ENCODE measurements at places on chromosomes 7 and 10.

DNA sequence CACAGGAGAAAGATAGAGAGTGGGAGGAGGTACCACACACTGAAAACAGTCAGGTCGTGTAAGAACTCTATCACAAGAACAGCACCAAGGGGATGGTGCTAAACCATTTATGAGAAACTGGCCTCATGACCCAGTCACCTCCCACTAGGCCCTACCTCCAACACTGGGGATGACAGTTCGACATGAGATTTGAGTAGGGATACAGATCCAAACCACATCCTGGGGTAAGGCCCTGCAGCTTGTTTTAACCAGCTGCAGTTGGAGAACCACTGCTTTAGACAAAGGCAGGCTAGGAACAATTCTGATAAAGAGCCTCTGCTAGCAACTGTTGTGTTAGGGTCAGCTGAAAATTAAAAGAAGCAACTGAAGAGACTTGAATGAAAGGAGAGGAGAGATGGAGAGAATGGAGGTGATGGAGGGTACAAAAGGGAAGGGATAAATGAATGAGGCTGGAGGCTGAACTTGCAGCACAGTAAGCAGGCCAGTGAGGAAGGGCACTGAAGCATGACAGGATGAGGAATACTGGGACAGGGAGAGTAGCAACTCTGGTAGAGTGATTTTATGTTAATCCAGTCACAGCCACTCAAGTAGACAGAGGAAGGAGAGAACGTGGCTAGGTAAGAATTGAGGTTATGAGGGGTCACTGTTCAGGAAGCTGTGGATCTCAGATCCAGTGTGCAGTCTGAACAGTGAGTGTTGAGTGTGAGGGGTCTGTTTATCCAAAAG lies 23.6 kb downstream of the MEST start:
- DNase-seq, result no peak

DNA sequence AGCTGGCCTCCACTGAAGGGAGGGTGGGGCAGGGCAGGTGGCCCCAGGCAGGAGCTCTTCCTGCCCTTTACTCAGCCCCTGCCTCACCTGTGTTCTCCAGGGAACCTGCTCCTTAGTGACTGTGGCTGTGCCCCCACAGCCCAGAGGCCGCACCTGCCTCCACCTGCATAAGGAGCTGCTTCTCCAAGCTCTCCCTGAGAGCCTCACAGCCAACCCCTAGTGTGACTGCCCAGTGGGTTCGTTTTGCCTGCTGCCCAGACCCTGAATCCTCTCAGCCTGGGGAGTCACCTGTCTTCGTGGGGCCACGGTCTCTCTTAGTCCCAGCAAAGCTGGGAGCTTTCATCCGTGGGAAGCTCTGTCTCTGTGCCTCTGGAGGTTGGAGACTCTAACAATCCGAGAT lies 94.4 kb downstream of the GLRX3 start:
- peak; percentile 28 for DNase-seq

DNA sequence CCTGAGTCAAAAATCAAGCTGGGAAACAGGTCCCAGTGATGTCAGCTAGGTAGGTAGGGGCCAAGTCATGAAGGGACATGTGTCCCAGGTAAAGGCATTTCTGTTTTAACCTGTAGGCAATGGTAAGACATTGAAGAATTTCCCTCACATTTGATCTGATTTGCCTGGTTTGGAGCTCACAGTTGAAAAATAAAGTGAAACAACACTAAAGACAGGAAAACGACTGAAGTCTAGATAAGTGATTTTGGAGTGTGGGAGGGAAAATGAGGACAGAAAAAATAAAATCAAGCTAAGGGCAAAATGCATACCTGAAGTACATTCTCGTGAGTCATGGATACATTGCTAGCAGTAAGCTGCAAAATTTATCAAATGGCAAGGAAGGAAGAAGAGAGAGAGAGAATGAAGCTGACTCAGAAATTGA lies 169.9 kb downstream of the SKIDA1 start:
- no peak for DNase-seq

GRCh38 chr10:31876652-31877352 lies 51.8 kb downstream of the ARHGAP12 start:
- no peak for DNase-seq

- DNase-seq, result no peak
Measured at GRCh38 chr10:133189256-133189655, 29.2 kb downstream of the KNDC1 start.

- DNase-seq, result peak; percentile 8
Measured at GRCh38 chr7:26070290-26070689, 81.7 kb upstream of the NFE2L3 start.

GRCh38 chr10:60977161-60978122 lies 33.5 kb upstream of the RHOBTB1 start:
- no peak for DNase-seq

DNA sequence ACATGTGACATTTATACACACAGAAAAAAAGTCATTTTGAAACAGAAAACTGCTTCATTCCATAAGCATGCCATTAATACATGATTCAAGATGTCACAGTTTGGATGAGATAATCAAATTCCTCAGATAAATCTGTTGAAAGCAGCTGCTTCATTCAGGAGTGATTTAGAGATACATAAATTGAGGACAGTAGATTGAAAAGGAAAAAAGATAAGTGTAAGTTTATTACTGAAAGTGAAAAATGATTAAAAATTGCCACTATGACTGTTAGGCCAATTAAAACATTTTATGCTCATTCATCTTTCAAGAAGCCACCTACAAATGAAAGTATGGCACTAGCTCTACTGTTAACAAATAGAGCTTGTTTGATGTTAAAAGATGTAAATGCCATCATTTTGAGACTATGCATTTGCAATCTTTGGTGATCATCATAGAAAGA lies 136.9 kb upstream of the CDK6 start:
- DNase-seq, result no peak

DNA sequence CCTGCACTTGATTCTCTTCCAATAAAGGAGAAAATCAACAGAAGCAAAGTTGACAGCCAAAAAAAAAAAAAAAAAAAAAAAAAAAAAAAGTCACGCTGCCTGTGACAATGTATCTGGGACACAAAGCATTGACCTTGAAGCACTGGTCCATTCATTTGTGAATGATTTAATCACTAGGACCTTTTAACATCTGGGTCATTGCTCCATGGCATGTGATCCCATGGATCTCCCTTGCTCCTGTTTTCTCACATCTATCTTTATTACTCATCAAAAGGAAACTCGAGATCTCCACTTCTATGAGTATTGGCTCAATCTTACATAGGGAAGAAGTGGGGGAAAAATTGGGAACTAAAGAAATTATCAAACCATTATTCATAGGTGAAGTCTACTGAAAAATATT lies 89.6 kb upstream of the SMIM30 start:
- DNase-seq, result no peak

GRCh38 chr10:113517165-113517900 lies 35.5 kb upstream of the HABP2 start:
- DNase-seq, result peak; percentile 17

DNA sequence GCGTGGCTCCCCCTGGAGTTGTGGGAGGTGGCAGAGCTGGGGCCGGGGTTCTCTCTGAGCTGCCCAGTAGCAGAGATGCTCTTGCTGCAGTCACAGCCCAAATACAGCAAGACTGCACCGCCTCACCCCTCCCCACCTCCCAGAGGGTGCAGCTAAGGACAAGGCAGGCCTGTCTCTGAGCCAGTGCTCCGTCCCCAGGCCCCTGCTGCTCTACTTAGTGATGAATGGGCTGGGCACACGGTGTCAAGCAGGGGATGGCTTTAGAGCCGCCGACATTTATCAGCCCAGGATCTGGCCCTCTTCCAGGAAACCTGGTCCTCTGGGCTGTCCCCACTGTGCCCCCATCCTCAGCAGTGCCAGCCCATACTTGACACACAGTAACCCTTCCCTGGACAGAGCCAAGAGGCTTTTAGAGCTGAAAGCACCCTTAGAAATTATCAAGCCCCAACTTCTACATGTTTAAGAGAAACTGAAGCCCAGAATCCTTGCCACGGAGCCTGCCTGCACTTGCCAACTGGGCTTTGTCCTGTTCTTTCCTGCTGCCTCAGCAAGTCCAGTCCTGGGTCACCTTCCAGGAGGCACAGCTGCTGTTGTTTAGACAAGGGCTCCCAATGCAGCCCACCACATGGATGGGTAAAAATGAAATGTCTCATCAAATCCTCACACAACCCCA lies 137.1 kb upstream of the UNC5B start:
- DNase-seq, result peak; percentile 64

DNA sequence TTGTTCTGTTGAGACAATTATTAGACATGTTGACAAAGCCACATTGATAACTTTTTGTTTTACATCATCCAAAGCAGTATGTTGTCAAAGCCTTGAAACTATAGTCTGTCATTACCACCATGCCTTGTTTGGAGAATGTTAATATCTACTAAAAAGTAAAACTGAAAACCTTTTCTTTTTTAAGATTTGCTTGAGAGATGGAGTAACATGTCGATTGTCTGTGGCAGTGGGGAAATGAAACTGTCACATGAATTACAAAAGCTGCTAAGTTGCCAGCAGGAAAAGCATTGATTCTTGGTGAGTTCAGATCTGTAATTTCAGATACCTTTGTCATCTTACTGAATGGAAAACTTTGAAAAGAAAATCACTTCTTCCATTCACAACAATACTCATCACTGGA lies 69.1 kb downstream of the TFPI2 start:
- no peak for DNase-seq

GRCh38 chr10:14751014-14751896 lies 23.4 kb downstream of the FAM107B start:
- DNase-seq, result no peak

- no peak for DNase-seq
Measured at GRCh38 chr10:59752278-59752940, 846 bp downstream of the MRLN start.

DNA sequence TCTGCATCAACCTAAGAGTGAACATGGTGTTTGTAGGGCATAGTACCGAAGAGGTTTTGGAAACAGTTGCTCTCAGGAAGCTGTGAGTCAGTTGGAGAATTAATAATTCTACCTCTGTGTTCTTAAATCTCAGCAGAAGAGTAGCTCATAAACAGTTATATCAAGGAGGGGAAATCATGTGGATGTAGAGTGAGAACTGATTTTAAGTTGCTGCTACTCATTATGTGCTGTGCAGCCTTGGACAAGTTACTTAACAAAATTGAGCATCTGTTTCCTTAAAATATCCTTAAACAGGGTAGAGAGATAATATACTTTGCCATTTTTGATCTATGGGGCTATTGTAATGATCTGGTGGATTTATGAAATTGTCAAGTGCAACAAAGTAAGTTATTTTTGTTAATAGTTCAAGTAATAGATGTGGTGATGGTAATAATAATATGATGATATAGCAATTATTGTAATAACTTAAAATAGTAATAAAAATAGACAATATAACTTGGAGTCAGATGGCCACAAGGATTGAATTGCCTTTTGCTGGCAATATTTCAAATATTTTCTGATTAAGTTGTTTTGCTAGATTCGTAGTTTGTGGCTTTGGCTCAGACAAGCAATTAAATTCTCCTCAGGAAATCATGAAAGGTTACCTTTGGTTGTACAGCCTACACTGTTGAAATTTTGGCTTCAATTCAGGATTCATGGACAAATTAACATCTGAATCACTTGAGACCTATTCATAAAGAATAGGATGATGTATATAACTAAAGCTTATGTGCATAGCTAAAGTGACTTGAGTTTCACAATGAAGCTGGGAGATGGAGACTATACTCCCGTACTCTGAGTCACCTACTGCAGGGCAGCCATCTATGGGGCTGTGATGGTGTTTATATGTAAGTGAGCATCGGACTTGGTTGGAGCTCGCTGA lies 228.5 kb downstream of the CDK14 start:
- no peak for DNase-seq

GRCh38 chr10:24650669-24651391 lies 72.9 kb downstream of the ARHGAP21 start:
- peak; percentile 55 for DNase-seq

- no peak for DNase-seq
Measured at GRCh38 chr10:29612657-29613056, 22.1 kb downstream of the SVIL start.

DNA sequence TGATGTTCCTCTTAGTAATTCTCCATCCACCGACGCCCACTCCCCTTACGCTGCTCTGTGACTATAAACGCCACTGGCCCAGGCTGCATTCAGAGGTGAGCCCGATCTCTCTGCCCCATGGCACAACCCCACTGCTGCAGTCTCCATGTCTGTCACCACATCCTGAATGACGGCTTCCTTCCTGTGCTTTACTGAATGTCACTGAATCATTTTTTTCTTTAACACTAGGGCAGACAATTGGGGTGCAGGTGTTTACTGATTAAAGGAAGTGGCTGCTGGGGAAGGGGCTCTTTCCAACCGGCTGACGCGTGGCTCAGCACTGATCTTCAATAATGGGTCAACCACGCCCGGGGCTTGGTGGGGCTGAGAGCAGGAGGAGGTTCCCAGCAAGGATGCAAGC lies 208.3 kb downstream of the USP6NL start:
- no peak for DNase-seq

DNA sequence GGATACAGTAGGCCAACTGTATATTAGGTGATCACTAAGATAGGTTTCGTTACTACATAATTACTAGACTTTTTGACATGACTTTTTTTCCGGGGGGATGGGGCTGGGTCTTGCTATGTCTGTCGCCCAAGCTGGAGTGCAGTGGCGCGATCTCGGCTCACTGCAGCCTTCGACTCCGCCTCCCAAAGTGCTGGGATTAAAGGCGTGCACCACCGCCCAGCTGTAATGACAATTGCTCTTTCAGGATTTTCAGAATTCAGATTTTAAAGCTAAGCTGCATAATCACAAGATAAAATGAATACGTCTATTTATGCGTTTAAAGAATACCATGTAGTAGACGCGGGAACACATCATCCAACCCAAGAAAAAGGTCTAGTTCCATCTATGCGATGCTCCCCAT lies 982 bp downstream of the IDI1 start:
- no peak for DNase-seq

- DNase-seq, result no peak
Measured at GRCh38 chr10:33279276-33279675, 55.2 kb downstream of the NRP1 start.

DNA sequence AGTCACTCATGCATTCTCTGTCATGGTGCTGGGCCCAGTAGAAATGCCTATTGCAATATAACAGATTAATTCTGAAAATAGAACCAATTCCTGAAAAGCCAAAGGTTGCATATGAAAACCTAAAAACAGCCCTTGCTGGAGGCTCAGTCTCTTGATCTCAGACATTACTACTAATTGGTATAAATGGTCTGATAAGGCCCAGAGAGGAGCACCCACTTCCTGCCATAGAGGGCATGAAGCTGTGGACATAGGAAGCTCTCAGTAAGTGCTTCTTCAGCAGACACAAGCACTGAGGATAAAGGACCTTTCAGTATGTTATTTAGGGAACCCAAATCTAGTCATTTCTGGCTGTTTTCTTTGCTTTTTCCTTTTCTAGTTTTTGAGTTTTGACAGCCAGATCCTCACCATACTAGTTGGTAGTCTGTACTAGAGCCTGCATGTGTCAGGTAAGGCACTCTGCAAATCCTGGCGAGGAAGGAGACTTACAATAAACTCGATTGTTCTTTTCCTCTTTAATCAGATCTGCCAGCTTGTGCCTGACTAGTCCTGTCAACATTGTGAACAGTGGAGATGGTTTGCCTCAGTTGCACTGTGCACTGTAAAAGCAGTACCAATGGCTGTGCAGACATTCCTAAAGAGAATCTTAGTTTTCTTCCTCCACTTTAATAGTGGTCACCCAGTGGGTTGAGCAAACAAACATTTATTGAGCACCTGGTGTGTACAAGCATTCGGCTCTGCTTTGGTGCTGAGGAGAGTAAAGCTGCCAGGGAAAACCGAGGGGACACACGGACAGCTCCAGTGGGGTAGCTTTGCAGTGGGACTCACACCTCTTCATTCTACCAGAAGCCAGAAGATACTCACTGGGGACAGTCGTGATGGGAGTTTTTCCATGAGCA lies 140.9 kb downstream of the CHN2 start:
- DNase-seq, result no peak

GRCh38 chr7:122299624-122300210 lies 4.8 kb downstream of the FEZF1 start:
- DNase-seq, result no peak

Measured in islet precursor cell (in vitro differentiated cells).